ENCODE measurements at places on chromosomes 7 and 10.

DNA sequence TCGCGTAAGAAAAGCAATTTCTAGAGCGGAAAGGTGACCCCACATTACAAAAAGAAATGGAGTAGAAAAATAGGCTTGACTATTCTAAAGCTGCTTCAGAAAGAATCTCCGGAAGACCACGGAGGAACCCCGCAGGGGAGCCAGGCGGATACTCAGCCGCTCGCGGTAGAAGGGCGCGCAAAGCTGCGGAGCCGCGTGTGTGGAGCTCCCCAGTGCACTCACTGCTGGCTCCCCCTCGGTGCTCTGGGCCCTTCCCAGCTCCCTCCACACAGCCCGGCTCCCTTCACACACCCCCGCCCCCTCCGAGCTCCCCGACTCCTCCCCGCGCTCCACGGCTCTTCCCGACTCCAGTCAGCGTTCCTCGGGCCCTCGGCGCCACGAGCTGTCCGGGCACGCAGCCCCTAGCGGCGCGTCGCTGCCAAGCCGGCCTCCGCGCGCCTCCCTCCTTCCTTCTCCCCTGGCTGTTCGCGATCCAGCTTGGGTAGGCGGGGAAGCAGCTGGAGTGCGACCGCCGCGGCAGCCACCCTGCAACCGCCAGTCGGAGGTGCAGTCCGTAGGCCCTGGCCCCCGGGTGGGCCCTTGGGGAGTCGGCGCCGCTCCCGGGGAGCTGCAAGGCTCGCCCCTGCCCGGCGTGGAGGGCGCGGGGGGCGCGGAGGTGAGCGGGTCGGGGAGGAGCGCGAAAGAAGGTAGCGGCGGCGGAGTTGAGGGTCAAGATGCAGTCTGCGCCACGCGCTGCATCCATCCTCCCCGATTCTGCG lies at the start of gene STEAP2:
Gene STEAP2 (plus strand): TSS at position 350 of the 758 bp plus-strand sequence. CDS start 13,343 bp downstream, outside the sequence.
- DNase-seq, result no peak

- DNase-seq, result no peak
These were observed 336.0 kb downstream of the AUTS2 start for GRCh38 chr7:69934144-69934903.

GRCh38 chr10:34742456-34742855 lies 72.6 kb downstream of the PARD3 start:
- no peak for DNase-seq

- DNase-seq, result peak; percentile 72
These were observed 85.3 kb upstream of the ANKRD1 start for GRCh38 chr10:91006001-91006751.

DNA sequence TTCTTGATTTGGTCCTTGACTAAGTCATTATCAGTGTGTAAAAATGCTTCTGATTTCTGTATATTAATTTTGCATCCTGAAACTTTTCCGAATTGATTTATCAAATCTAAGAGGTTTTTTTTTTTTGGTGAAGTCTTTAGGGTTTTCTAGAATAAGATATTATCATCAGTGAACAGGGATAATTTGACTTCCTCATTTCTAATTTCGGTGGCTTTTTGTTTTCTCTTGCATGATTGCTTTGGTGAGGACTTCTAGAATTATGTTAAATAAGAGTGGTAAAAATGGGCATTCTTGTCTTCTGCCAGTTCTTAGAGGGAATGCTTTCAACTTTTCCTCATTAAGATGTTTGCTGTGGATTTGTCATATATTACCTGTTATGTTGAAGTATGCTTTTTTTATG lies 170.5 kb downstream of the CCDC7 start:
- DNase-seq, result no peak

- DNase-seq, result no peak
These were observed 149.8 kb downstream of the PTPN20 start for GRCh38 chr10:47060993-47061500.

GRCh38 chr7:13312307-13312706 lies 624.9 kb downstream of the ARL4A start:
- DNase-seq, result no peak

GRCh38 chr7:134722786-134723322 lies 56.6 kb upstream of the CALD1 start:
- DNase-seq, result no peak

- no peak for DNase-seq
These were observed 96.7 kb downstream of the SEMA3D start for GRCh38 chr7:85090143-85090542.

GRCh38 chr7:98536803-98537202 lies 80.3 kb upstream of the NPTX2 start:
- DNase-seq, result no peak

DNA sequence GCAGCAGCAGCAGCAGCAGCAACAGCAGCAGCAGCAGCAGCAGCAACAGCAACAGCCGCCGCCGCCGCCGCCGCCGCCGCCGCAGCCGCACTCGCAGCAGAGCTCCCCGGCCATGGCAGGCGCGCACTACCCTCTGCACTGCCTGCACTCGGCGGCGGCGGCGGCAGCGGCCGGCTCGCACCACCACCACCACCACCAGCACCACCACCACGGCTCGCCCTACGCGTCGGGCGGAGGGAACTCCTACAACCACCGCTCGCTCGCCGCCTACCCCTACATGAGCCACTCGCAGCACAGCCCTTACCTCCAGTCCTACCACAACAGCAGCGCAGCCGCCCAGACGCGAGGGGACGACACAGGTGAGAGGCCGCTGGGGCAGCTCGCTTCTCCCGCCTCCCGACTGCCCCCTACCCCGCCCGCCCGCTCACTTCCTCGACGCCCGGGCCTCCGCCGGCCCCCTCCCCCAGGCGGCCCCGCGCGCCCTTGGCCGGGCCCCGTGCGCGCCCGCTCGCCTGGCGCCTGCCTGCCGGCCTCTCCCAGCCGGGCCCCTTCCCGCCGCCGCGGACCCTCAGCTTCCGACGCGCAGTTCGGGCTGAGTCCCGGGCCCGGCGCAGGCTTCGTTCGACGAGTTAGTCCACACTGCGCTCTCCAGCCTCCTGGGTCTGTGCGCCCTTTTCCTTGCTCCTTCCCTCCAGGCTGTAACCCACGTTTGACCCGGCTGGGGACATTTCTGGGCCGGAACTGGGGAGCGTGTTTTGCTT lies 882 bp downstream of the DLX6 start:
- DNase-seq, result peak; percentile 17

GRCh38 chr7:46230990-46231305 lies 309.9 kb upstream of the IGFBP3 start:
- DNase-seq, result no peak

- no peak for DNase-seq
These were observed 14.0 kb upstream of the SCART1 start for GRCh38 chr10:133439517-133440461.

Data from CD4-positive, alpha-beta T cell treated with Interleukin-21 for 1 hour (primary cell).